ENCODE measurements at places on chromosomes 16 and 17.
A peak's percentile ranks its signal among the peaks of the same experiment; 100 is the strongest.

GRCh38 chr16:82452004-82452756, 174.6 kb upstream of the CDH13 start:
- DNase-seq = no peak

DNA sequence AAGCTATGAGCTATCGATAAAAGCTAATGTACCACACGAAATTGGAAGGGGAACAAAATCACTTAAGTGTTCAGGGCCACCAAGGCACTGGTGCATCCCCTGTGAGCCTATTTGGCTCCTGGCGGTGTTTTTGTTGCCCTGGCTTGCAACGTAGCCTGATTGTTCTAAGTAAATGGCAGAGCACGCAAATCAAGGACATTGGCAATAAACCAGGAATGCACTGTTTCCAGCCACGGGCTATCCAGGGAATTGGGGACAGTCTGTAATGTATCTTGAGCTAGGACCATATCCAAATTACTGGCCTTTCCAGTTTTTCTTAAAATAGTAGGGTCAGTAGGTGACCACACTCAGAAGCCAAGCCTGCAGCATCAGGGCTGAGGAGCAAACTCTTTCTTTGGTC, 734.0 kb downstream of the MAF start:
- DNase-seq = no peak

DNA sequence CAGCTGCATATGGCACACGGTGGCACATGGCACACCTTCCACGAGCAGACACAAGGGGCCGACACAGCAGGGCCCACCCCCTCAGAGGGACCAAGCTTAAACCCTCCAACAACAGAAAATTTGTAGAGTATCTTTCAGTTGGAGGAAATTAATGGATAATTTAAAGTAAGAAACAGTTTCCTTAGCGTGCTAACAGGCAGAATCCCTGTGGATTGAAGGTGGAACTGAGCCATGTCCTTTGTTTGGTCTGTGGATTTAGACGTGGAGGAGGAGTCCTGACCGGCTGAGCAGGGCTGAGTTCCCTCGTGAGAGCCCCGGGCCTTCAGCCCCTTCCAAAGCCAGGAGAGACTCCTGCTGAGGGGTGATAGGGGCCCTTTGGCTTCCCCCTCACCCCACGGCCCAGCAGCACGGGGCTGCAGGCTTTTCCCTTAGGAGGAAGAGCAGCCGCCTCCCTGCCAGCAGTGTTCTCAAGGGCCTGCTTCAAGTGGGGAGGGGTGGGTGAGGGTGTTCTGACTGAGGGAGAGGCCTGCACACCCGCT, 1.4 kb upstream of the CYB561 start:
- DNase-seq = no peak

DNA sequence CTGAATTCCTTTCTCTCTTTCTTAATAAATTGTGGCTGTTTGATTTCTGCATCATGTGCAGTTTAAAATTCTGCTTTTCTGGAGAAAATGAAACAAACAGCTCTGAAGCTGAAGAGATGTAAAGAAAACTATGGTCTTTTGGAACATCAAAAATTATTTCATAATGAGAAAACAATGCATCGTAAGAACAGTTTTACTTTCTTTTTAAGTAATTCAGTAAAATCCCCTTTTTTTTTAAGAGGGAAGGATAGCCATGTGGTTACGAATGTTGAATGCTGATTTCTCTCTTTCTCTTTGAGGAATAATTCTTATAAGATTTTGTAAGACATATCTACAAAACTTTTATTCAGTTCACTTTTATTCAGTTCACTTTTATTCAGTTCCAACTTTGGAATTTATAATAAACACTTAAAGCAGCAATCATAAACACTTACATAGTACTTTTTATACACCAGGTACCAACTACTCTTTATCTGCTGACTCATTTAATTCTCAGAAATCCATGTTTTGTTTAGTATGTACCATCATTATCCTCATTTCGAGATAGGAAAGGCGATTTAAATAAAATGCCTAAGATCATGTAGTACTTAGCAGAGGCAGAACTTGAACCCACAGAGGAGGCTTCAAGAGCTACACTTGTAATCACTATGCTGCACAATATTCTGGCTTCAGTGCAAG, 26.6 kb downstream of the CNTNAP4 start:
- DNase-seq = no peak

GRCh38 chr16:84584678-84585077, 33.2 kb downstream of the COTL1 start:
- DNase-seq = no peak

DNA sequence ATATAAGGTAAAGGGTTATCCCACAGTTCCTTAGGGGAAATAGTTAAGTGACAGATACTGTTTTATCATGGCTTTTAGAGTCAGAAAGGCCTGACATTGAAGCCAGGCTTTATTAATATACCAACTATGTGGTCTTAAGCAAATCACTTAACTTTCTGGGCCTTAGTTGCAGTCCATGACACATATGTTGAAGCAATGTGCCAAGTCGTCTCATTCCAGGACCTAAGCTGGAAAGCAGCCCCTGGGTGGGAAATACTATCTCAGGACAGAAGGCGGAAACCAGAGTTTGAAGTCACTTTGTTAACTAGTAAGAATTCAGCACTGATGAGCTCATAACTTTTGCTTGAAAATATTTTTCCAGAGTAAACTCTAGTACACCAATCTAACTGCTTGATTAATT, 80.0 kb downstream of the USP32 start:
- DNase-seq = no peak

DNA sequence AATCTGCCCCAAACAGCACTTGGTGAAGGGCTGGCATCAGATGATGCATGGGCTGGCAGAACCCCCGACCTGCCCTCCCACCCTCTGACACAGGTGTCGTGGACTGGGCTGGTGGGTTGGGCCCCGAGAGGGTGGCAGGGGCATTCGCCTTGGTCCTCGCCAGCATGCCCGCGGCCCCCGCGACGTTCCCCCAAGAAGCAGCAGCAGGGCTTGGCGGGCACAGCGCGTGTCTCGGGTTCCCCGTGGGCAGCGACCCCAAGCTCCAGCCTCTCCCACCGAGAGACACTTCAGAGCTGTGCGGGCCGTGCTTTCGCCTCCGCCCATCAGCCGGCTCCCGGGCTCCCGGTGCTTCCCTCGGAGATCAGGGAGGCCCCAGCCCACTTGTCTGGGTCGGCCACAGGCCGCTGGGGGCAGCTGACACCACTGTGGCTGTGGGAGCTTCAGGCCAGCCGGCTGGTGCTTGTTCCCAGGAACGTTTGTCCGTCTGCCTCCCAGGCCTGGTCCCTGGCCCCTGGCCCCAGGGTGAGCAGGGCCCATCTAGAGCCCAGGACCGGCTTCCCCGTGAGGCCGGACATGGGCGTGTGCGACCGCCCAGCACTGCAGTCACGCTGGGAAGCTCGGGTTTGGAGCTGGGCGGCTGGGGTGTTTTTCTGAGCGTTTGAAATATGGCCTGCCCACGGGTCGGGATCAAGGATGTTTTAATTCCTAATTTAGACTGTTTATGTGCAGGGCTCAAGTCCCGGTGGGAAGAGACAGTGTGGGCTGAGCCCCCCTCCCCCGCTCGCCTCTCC, 16.6 kb downstream of the CACNA1H start:
- DNase-seq = no peak

DNA sequence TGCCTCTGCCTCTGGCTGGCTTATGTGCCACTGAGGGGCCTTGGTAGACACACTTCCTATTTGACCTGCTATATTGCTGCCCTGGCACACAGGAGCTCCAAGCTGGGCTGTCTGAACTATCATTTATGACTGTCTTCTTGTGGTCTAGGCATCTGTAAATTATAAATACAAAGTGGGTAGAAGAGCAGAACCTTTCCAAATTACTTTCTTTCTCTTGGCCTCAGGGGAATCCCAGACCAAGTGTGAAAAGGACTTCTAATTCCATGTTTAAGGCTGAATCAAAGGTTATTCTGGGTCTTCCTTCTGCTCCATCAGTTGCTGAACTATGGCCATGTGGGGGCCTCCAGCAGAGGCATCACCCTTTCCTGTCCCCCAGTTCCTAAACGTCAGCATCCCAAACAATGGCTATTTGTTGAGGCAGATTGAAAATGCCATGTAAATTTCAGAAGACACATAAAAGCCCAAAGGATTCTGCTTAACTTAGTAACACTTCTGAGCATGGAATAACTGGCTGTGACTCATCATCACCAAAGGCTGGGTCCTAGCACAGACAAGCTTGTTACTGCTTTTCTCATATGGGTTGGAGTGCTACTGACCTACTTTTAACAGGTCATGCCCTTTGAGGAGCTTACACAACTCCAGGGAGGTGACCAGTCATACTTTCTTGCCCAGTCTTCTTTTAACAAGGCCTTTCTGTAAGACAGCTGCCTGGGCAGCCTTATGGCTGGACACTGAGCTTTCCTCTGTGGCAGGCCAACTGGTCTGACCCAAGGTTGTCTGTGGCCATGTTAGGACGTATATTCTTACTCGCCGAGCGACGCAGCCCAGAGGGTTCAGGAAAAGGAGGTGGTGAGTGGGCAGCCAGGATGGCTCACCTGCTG, 154.8 kb downstream of the VPS53 start:
- DNase-seq = no peak

- DNase-seq = peak; percentile 55
Observed at GRCh38 chr16:3182608-3183444, 5.2 kb upstream of the OR1F1 start.

GRCh38 chr17:56740481-56740880, 93.2 kb downstream of the C17orf67 start:
- no peak for DNase-seq

DNA sequence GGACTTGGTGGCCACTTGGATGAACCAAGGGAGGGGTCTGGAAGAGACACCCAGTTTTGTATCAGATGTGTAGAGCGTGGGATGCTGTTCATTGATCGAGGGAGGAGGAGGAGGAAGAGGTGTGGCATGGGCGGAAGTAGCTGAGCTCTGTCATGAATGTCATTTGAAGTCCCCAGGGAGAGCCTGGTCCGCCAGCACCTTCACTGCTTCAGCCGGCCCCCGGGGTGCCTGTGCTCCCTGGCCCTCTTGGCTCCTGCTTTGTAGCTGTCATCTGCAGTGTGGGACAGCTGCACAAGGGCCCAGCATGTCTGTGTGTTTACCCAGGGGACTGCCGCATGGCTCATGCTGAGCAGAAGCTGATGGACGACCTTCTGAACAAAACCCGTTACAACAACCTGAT, 75.4 kb upstream of the RBL2 start:
- DNase-seq = no peak

- DNase-seq = no peak
Observed at GRCh38 chr17:76834870-76835269, 33.3 kb upstream of the MGAT5B start.

- no peak for DNase-seq
Observed at GRCh38 chr17:6554871-6555330, 1.5 kb downstream of the PITPNM3 start.

DNA sequence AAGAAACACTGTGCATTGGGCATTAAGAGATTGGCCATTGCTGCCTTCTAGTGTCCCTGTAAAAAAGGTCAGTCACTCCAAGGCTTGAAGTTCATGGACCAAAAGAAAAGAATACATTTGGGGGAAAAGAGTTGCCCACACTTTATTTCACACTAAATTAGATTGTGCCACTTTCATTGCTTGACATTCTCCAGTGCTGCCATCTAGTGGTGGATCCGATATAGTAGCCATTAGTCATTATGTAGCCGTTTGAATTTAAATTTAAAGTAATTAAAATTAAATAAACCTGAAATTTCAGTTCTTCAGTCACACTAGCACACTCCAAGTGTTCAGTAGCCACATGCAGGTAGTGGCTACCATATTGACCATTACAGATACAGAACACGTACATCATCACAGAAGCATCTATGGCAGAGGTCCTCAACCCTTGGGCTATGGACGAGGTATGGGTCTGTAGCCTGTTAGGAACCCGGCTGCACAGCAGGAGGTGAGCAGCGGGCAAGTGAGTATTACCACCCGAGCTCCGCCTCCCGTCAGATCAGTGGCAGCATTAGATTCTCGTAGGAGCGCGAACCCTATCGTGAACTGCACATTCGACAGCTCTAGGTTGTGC, 21.9 kb upstream of the CDH5 start:
- DNase-seq = peak; percentile 25

DNA sequence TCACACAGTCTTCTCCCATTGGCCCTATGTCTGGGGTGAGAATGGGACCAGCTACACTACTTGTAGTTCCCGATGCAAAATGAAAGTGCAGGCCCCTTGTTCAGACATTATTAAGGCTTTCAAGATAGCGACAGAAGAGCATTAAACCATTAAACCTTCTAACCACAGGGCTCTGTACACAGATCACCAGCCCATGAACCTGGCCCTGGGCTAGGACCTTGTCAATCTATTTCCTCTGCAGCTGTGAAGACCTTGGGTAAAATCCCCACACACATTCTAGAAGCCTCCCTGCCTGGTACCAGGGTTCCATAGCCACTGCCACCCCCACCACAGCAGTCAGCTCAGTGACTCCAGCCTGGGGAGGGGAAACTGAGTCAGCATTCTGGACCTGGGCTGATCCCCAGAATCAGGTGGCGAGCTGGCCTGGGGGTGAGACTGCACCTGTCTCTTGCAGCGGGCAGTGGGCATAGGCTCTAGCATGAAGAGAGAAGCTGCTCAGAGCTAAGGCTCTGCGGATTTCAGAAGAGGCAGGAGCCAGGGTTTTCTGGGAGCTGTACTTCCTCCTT, 119.7 kb upstream of the LHX1 start:
- no peak for DNase-seq

GRCh38 chr16:48284772-48285409, 37.6 kb upstream of the ABCC11 start:
- no peak for DNase-seq

DNA sequence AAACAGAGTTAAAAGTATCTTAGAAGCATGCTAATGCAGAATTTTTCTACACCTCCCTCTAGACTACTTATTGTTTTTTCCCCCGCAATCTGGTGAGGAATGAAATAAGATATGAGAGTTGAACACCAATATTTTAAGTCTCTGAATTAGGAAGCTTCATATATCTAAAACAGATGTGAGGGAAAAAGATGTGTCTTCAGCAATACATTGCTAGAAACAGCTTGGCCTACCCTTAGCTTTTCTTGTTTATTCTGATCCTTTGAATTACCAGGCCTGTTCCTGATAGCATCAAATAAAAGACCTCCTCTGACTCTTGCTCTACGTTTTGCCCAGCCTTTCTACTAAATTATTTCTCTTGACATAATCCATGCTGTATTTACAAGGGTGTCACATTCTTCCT, 221.8 kb downstream of the CDH11 start:
- no peak for DNase-seq

- DNase-seq = no peak
Observed at GRCh38 chr16:70156207-70156978, 17.2 kb upstream of the CLEC18C start.

GRCh38 chr16:86252596-86252995, 257.7 kb upstream of the FOXF1 start:
- DNase-seq = no peak

DNA sequence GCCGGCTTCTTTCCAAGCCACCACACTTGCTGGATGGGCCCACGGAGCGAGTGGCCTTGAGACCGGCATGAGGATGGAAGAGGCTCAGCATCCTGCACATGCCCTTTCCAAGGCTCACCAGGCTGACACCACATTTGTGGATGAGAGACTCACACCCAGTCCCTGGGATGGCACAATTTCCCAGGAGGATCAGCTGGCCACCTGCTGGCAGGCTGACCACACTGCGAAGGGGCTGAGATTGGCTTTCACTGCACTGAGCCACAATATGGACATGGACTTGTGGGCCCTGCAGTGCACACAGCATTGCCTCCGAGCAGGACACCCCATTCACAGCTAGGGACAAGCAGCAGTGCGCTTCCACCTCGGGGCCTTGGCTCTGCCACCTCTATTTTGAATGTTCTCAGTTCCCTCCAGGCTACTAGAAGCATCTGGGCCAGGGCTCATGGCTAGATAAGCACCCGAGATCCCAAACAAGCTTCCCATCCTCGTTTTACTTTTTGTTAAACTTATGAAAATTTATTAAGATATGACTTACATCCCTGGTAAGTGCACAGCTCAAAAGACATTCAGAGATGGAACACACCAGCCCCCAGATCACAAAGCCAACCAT, 25.3 kb upstream of the KSR1 start:
- no peak for DNase-seq
